ENCODE measurements at places on chromosomes 16 and 17. TPM values are rescaled to one million over a fixed set of nuclear protein-coding genes. Genes with fewer than 3 reads are reported as not detected.

DNA sequence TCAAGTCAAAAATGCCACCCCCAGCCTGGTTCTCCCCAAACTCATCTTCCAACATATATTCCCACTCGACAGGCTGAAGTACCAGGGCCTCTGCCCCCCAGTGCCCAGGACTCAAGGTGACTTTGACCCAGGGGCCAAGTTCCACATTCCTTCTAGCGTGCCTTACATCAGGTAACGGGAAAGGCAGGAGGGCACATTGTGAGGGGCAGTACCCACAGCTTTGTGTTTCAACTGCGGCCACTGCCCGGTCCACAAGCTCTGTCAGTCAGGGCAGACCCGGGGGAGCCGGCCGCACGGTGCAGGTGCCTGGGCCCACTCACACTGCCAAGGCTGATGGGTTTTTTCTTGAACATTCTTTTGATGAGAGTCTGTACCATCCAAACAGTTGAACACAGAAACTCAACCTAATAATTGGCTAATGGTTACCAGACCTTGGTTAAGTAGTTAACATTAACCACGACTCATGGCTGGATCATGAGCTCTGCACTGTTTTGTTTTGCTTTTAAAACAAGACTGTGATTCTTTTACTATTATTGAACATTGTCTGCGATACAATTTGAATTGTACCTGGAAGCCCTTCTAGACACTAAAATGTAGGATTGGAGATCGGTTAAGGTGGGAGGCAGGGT is 17.6 kb downstream of the ACE start:
- no peak for DNase-seq

- DNase-seq = no peak
These were observed 13.8 kb downstream of the ENDOV start for GRCh38 chr17:80428796-80429195.

GRCh38 chr17:62191390-62192361 is 126.6 kb upstream of the MED13 start:
- DNase-seq = no peak

DNA sequence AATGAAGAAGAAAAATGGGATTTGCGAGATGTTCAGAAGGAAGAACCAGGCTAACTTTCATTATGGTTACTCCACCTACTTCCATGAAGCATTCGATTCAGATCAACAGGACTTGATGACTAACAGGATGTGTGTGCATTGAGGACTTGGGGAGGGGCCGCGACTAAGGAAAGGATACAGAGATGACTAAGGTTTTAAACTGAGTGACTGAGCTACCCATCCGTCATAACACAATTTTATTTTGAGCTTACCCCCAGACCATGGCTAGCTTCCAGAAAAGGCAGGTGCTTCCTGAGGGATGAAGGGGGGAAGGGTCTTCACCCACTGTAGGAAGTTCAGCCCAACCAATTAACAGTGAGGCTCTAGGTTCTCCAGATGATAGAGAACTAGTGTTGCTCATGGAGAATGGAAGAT is 2.5 kb upstream of the CDYL2 start:
- DNase-seq = peak; percentile 80

DNA sequence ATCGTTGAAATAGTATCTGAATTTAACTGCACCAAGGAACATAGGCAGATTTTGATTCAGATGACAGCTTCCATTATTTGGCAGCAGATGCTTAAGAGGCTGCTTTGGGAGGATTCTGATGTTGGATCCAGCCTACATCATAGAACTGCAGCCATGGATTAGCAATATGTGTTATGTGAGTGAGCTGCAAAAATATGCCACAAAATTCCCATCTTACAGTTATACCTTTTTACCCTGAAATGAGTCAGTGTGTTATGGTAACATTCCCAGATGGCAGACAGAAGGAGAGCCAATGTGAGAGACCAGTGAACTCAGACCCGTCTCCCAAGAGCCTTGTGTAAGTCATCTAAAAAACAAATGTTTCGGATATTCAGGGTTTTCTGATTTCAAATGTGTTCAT is 206.1 kb downstream of the CDH13 start:
- DNase-seq = no peak

- no peak for DNase-seq
These were observed 83.5 kb downstream of the GP2 start for GRCh38 chr16:20243731-20244281.

DNA sequence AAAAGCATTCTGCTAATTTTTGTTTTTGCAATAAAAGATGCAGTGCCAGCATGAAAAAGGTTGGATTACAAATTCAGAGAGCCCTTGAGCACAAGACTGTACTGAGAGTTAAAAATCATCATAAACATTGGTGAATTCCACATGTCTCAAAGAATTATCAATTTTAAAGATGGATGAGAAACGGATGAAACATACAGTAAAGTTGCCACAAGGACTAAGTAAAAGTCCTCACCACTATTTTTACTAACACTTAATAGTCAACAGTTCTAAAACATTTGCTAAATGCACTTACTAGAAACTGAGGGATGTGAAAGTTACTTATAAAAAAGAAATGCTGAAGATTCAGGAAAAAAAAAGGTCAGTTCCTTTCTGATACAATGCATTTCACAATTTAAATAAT is 25.8 kb upstream of the NACA2 start:
- DNase-seq = no peak

- DNase-seq = no peak
These were observed 31.2 kb downstream of the TOM1L2 start for GRCh38 chr17:17941015-17941414.

- DNase-seq = peak; percentile 27
These were observed 25.5 kb downstream of the NSMCE1 start for GRCh38 chr16:27242868-27243590.

DNA sequence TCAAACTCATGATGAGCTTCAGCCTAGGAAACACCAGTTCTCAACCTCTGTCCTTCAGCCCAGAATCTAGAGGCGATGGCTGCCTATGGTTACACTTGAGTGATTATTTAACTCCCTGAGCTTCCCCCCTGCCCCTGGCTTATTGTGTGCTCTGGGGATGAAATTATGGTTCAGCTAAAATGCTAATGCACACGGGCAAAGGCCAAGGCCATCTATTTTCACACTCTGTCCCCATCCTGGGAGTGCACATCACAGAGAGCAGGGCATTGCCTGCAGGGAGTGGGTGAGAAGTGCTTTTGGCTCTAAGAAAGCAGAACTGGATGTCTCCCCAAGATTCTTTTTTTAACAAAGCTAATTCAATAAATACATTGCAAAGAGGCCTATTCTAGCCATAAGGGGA is 21.6 kb upstream of the CACNG5 start:
- DNase-seq = no peak

DNA sequence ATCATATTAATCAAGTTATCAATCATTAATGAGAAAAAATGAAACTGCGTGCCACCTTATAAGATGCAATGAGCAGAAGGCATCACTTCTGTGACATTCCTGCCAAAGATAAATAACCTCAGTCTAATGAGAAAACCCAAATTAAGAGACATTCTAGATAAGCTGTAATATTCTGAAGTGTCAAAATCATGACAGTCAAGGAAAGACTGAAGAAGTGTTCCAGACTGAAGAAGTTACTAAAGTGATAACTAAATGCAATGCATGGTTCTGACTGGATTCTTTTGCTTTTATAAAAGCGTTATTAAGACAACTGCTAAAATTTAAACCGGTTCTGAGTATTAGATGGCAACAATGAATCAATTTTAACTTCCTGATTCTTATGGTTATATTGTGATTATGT is 30.9 kb downstream of the BRIP1 start:
- DNase-seq = no peak

DNA sequence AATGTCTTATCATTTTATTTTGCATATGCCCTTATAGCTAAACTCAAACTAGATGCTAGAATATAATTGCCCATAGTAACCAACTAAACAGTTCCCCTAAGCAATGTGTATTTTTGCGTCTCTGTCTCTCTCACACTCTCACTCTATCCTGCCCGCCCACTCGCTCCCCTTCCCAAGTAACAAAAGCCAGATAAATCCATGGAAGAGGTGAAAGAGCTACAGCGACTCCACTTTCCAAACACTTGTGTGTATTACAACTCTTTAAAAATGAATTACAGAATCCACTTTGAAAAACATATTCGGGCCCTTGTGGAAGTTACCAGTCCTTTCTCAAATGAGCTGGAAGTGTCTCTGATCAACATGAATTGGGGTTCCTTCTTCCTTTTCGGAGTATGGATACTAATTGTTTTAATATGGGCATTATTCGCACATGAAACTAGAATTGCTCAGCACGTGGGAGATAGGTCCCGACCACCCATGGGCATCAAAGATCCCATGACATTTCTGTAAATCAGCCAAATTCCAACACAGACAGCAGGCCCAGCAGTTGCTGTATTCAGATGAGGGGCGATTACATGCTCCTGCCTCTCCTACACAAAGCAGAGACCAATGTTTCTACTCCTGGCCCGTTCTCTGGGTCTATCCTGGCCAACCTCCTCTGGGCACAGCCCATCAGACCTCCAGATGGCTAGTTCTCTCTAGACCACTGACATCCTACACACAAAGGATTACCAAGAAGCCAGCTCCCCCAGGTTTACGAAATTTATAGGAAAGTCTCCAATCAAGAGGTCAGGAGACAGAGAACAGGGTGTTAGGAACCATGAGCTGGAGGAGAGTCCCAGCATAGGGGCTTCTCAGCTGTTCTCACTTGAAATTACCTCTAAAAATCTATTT is 121.5 kb downstream of the ZFHX3 start:
- no peak for DNase-seq

DNA sequence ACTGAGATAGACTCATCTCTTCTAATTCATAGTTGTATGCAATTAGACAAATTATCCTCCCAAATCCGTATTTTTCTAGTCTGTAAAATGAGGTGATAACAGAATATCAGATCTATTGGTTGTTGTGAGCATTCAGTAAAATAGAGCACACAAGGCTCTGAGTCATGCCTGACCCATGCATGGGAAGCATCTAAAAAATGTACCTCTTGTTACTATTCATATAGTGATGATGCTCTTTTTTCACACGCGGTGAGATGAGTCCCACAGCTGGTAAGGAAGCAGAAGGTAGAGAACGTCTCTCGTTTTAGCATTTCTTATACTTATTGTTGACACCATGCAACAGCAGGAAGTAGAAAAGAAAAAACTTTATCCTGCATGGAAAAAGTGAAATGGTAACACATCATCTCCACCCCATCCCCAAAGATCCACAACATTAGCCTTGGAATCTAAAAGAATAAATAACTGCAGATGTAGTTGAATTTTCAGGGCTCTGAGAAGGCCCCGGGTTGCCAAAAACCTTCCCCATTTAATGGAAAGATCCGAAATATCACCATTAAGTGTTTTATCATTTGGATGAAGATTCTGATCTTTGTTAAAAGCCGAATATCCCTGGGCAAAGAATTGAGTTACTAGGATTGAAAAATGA is 215.6 kb downstream of the TMEM114 start:
- DNase-seq = no peak

DNA sequence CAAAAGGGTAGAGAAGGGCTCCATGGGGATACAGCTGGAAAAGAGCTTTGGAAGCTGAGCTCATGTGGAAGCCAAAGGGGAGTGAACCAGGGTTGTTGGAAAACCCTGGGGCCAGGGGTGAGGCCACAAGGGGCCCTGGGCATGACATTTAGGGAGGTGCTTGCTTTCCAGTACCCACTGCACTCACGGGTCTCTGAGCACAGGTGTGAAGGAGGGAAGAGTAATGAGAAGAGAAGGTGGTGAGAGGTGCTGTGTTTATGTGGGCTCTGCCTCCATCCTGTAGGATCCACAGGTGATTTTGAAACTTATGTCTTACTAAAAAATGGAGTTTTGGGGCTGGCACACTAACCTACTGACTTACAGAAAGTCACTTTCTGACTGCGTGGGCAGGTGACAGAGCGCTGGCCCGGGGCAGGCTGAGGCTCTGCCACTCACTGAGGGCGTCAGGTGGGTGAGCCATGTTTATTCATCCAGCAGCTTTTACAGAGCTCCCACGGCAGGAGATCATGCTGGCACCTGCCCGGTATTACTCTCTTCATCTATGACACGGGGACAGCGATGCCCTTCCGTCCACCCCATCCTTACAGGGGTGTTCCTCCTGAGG is 18.9 kb downstream of the KSR1 start:
- DNase-seq = no peak

- peak; percentile 61 for DNase-seq
These were observed 1.4 kb downstream of the UBE2I start for GRCh38 chr16:1310832-1311200.

DNA sequence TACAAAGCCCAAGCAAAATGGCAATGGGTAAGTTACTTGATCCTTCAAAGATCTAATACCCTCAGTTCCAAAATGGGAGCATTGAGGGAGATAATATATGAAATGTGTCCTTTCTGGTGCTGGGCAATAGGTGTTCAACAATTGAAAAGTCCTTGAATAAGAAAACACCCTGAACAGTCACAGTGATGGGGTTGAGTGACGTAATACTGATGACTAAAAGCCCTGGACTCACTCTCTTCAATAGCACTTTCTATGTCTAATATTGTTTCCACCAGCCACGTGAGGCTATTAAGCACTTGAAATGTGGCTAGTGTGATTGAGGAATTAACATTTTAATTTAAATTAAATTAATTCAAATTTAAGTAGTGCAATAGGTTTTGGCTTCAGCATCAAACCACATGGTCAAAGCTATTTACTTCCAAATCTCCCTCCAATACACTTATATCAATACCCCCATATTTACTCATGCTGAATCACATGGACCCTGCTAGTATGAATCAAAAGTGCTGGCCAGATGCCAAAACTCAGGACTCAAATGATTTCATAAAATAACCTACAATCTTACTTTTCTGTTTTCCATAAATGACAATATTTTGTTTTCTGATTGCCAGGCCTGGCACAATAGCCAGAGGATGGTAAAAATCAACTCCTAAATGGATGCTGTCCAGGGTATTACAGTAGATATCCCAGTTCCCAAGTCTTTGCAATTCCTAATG is 516.2 kb downstream of the HAPSTR1 start:
- no peak for DNase-seq

SLC35G6 gene
- not detected for total RNA-seq

RNF222 gene
- total RNA-seq = 0.18 TPM

TBX6 gene
- total RNA-seq = 1.9 TPM

ST6GALNAC2 gene
- total RNA-seq = 0.25 TPM

PABPN1L gene
- not detected for total RNA-seq

KIF19 gene
- 3.8 TPM for total RNA-seq

BTBD17 gene
- total RNA-seq = 0.18 TPM

CRHR1 gene
- not detected for total RNA-seq

RMI2 gene
- total RNA-seq = 46.6 TPM

GAST gene
- not detected for total RNA-seq

NECAB2 gene
- total RNA-seq = not detected

CCL2 gene
- total RNA-seq = not detected

KRT14 gene
- not detected for total RNA-seq

USH1G gene
- not detected for total RNA-seq

PPP1R27 gene
- not detected for total RNA-seq

KRTAP1-1 gene
- not detected for total RNA-seq

ZG16 gene
- not detected for total RNA-seq

Measured in activated CD4-positive, alpha-beta memory T cell treated with anti-CD3 and anti-CD28 coated beads, Interleukin-2, amount 10 ng/mL, durations not matched to agents 7 days and 5 days (primary cell).